NCI-H524 (cell line): ENCODE measurements at places on chromosomes 1 and 21.
A peak's percentile ranks its signal among the peaks of the same experiment; 100 is the strongest.

- DNase-seq: no peak
Observed at GRCh38 chr1:83909687-83910086, 89.2 kb downstream of the TTLL7 start.

DNA sequence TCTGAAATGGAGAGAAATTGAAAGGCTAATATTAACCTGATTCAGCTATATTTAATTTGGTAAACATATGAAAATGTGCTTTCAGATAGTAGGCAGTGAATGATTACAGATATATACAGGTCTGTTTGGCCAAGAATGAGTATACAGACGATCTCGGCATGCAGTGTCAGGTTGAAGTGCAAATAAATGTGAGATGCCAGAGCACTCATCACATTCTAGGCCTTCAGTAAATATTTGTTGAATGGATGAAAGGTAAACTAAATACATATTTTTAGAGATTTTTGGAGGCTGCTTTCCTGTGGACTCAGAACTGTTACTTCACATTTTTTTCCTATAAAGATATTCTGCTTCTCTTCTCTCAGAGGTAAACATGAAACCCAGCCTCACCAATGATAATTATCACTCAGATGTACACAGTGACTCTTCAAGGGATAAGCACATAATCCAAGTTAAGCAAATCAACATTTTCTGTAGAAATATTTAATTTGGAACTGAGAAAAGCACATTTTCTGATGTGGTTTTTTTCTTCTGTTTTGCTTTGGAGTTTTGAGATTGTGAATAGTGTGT, 702.9 kb downstream of the BRINP3 start:
- DNase-seq: no peak

DNA sequence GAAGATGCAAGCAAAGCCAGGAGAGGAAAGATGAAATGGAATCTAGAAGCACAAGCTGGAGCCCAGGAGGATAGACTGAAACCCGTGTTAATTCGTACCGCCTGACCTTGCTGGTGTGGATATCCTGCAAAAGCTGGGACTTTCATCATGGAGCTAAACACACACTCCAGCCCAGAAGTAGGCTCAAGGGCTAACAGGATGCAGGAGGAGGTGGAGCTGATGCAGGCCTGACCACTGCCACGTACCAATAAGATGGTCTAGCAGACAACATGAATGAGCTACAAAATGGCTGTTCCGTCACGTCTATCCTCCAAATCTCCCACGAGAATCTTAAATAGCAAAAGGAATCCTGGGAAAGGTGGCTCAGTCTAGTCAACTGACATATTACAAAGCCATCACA, 270.3 kb downstream of the SDCCAG8 start:
- no peak for DNase-seq

DNA sequence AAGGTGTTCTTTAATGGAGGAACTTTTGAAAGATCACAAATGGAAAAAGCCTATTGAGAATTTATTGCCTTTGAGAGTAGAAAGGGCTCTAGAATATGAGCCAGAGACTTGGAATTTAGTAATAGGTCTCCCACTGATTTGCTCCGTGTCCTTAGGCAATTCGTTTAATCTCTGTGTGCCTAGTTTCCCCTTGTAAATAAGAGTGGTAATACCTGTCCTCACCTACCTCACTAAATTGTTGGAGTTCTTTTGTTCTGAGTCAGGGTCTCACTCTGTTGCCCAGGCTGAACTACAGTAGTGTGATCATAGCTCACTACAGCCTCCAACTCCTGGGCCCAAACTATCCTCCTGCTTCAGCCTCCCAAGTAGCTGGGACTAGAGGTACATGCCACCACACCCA, 15.0 kb upstream of the TEKT2 start:
- DNase-seq: no peak

GRCh38 chr1:2948751-2949680, 72.3 kb upstream of the ACTRT2 start:
- DNase-seq: no peak

GRCh38 chr1:205939690-205940330, 3.4 kb downstream of the SLC26A9 start:
- DNase-seq: peak; percentile 31

DNA sequence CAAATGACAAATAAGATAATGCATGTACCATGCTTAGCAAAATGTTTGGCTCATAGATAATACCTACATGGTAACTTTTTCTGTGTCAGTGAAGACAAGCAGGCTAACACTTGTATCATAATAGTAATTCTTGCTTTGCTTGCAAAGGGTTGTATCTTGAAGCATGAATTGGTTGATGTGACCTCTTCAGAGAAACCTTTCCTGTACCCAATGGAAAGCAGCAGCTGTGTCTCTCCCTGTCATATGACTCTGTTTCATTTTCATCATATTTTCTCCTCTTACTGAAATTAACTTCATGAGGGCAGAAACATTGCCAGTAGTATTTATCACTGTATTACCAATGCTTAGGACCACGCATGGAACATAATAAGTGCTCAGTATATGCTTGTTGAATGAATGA, 4.4 kb downstream of the SH2D1B start:
- no peak for DNase-seq

DNA sequence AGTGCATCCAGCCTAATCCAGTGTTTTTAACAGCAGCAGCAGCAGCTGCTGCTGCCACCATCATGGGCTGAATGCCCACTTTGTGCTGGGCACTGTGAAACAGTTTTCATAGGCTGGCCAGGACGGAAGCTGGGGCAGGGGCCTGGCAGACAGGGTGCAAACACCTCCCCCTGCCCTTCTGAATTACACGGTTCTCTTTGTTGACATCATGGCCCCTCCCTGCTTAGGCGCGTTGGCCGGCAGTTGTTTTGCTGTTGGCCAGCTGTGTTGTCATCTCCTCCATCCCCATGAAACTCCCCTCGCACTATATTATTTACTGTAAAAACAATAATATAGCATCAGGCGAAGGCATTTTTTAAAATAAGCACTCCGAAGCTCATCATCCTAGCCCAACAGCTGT, 33.1 kb downstream of the PTPRU start:
- DNase-seq: no peak

DNA sequence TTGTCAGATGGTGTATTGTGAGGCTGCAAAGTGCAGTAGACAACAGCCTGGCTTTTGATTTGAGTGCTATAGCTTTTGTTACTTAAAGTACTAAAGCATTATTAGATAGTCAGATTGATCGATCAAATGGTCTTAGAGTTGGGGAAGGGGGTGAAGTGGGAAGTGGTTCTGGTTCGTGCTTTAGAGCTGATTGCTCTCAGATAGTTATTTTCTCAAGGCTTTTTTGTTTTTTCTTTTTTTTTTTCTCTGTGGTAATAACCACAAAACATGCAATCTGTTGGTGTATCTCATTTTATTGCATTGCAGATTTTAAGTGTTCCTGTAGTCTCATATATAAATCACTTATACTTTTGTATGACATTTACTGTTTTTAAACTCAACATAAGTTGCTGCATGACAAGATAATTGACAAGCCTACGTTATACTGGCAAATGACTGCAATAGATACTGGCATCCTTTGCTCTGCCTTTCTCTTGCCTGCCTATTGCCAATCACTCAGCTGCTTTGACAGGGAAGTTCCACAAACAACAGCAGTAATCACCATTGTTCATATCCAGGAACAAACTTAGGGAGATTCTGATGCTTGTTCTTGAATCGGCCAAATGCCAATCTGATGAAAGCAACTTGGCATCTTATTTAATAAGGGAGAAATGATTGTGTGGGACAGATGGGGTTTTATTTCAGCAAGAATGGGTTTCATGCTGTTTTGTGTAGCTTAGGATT, 125.0 kb upstream of the B3GALT2 start:
- DNase-seq: no peak

- DNase-seq: peak; percentile 59
Observed at GRCh38 chr1:80837066-80837465, 963.7 kb upstream of the ADGRL2 start.

DNA sequence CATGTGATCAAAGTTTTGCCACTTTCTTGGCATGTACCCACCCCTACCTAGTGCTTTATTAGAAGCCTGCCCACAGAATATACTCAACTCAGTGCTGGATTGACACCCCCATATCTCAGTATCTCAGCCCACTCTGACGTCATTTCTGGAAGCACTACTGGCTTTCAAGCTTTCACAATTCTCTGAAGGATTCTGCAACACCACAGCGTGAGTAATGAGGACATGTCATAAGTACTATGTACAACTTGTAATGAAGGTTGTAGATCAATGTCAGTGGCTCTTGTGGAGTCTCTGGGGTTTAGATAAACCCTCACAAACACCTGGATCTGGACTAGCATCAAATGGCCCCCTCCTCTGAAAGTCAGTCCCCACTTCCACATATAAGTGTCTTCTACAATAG, 57.2 kb downstream of the TNFSF4 start:
- DNase-seq: no peak

DNA sequence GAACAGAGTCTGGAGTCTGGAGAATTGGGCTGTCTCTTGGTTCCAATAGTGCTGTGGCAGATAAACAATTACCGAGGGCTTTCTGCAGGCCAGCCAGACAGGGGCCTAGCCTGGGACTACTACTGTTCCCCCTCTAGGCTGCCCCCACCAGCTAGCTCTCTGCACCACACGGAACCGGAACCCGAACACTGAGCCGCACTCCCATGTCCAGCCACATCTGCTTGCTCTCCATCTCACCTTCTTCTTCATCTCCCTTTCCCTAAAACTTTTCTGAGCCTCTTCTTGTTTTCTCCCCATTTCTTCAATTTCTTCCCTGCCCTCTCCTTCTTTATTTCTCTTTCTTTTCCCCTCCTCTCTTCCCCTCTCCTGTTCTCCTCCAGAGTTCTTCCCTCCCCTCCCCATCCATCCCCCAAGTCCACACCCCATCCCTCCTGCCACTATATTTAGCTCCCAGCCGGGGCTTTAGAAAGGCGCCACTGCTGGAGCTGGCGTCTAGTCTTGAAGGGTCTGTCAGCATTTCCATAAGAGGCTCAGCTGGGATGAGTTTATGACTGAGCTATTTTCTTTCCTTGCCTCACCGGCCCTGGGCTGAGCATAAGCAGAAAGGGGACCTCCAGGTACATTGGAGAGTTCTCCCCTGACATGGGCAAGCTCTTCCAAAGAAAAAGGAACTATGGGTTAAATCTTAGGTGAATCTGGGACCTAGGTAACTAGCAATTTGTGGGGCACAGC, 25.7 kb upstream of the ATP2B4 start:
- peak; percentile 46 for DNase-seq

- peak; percentile 61 for DNase-seq
Observed at GRCh38 chr1:8643542-8644536, 173.6 kb downstream of the RERE start.

DNA sequence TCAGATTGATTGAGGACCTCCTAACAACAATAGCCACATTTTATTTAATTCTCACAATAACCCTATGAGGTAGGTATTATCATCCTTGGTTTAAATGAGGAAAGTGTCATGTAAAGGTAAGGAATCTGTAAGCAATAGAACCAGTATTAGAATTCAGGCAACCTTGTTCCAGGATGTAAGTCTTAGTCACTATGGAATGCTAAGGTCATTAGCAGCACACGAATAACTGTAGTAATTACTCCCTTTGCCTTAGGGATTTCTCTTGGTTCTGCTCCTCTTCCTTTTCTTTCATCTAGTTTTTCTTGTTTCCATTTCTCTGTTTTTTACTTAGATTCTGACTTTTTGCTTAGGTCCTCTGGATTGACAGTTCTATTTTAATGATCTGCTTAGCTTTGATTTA, 23.1 kb upstream of the ATP6V1G3 start:
- no peak for DNase-seq

GRCh38 chr1:226308166-226308722, 720 bp downstream of the LIN9 start:
- DNase-seq: peak; percentile 22

DNA sequence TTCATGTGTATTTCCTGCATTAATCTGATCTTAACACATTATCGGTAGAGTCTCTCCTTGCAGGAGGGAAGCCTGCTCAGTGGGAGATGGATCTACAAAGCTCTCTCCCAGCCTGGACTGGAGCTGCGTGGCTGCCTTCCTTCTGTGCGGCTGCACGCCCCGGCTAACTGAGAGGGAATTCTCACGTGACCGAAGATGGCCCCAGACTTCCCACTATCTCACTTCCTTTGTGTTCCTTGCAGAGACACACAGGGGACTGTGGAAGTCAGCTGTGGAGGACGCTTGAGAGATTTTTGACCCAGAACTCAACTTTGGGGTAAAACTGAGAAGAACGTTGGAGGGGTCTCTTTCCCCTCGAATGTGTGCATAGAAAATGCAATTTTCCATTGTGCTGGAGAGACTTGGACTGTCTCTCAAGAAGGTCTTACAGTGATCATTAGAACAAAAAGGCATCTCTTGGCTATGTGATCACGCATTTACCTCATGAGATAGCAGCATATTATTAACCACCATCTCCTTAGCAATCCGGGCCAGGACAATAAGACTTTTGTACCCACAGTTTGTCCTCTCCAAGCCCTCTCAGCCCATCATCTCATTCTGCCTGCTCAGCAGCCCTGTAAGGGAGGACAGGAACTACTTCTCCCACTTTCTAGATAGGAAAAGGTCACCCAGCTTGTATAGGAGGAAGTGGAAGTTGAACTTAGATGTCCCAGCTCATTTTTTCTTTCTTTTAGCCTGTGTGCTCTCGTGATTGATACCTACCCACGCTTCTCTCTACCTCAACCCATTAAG, 49.3 kb upstream of the TARBP1 start:
- no peak for DNase-seq

GRCh38 chr1:200172311-200172710, 144.8 kb downstream of the NR5A2 start:
- DNase-seq: no peak

GRCh38 chr1:112618114-112618720, 724 bp downstream of the ST7L start:
- DNase-seq: no peak

DNA sequence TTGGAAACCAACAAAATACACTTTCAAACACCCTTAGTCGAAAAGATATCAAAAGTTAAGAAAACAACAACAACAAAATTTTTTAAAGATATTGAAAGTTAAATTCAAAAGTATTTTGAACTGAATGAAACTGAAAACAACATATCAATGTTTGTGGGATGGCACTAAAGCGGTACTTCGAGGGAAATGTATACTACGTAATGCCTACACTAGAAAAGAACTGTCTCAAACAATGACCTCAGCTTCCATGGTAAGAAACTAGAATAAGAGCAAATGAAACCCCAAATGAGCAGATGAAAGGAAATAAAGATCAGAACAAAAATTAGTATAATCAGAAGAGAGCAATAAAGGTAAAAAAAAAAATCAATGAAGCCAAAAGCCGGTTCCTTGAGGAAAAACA, 6.1 kb downstream of the CBR1 start:
- no peak for DNase-seq
